ENCODE measurements at places on chromosomes 2 and 18.

- DNase-seq: peak; percentile 20
Measured at GRCh38 chr2:160703648-160704585, 210.3 kb upstream of the RBMS1 start.

- no peak for DNase-seq
Measured at GRCh38 chr2:17573085-17573803, 32.7 kb downstream of the VSNL1 start.

DNA sequence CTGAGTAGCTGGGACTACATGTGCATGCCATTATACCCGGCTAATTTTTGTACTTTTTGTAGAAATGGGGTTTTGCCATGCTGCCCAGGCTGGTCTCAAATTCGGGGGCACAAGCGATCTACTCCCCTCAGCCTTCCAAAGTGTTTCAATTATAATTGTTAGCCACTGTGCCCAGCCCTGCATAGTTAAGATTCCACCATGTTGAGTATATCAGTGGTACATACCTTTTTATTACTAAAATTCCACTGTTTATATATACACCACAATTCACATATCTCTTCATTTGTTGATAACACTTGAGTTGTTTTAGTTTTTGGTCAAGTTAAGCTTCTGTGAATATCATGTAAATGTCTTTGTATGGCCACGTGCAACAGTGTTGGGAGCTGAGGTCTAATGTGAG, 12.8 kb upstream of the FMNL2 start:
- DNase-seq: no peak

GRCh38 chr2:237235383-237236095, 149.8 kb downstream of the COPS8 start:
- DNase-seq: no peak

DNA sequence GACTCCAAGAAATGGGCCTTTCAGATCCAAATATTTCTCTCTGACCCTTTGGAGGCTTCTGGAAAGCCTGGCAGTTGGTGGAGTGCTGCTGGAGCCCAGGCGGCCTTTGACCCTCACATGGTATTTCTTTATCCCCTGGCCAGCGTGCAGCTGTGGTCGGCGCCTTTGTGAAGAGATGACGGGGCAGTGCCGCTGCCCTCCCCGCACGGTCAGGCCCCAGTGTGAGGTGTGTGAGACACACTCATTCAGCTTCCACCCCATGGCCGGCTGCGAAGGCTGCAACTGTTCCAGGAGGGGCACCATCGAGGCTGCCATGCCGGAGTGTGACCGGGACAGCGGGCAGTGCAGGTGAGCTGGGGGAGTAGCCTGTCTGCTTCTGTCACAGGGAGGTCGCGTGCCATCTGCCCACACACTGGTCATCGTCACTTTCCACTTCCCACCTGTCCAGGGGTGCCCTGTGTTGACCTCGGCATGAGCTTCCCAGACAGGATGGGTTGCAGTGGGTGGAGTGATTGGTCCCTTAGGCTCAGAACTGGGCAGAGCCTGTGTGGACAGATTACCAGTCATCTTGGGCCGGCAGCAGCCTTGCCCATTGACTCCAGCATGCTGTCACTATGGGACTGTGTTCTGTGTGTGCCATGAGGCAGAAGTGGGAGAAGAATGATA, 158.2 kb downstream of the LAMA3 start:
- DNase-seq: no peak

DNA sequence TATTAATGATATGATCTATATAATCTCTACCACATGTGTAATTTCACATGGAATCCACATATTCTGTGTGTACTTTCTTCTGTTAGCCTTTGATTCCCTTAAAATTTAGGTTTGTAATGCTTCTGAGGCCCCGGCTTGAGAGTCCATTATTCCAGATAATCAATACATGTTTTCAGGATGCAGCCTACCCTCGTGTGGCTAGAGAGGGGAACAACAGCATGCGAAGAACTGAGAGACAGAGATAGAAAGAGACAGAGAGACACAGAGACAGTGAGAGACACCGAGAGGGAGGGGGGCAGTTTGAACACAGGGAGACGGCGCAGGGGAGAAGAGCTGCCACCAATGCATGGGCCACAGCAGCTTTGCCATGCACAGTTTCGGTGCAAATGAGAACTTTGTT, 185.4 kb downstream of the SNTG2 start:
- DNase-seq: no peak

- no peak for DNase-seq
Measured at GRCh38 chr18:57347784-57348183, 4.6 kb upstream of the ST8SIA3 start.

Data from CD4-positive, alpha-beta memory T cell (primary cell).